ENCODE measurements at places on chromosomes 7 and 10. TPM values are rescaled to one million over a fixed set of nuclear protein-coding genes. Genes with fewer than 3 reads are reported as not detected.

- H3K27ac ChIP-seq: no peak overlapping the region
- no peaks in the 10 kb centered on the region for H3K4me1 ChIP-seq
- H3K36me3 ChIP-seq: no peaks in the 10 kb centered on the region
- H3K4me3 ChIP-seq: no peak overlapping the region
Observed at GRCh38 chr10:11048707-11049278, 31.1 kb downstream of the CELF2 start.

DNA sequence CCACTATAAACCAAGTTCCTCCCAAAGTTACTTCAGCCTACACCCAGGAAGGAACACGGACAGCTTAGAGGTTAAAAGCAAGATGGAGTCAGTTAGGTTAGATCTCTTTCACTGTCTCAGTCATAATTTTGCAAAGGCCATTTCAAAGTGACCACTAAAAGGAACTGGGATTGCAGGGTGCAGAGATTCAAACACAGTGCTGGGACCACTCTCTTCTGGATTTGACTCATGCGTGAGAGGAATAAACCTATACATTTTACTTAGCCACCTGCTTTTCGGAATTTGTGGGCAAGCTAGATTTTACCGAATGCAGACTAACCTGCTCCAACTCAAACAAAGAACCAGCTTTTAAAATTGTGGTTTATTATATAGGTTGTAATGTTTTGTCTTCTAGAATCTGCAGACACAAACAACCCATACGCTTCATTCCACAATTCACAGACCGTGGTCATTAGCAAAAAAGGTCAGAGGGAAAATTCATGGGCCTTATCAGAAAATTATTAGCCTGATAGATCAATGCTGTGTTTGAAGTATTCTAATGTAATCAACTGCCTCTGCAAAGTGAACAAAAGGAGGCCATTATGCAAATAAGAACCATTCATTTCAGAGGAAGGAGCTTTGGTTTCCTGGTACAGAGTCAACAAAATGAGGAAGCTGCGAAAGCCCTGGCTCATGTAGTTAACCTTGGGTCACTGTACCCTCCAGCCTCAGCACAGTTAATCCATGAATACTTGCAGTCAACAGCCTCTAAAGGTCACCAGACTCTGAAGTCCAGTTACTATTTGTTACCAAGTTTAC is 342.7 kb upstream of the KLF6 start:
- peak overlapping the region; percentile 78 for H3K27ac ChIP-seq
- H3K27me3 ChIP-seq: no peaks in the 10 kb centered on the region
- DNase-seq: no peak
- peaks cover 27% of the 10 kb centered on the region for H3K4me1 ChIP-seq

Gene CRTAC1
- total RNA-seq: not detected

Gene CRCP
- 28.3 TPM for total RNA-seq

Gene SOSTDC1
- not detected for total RNA-seq

GRCh38 chr7:410395-410910 is 109.2 kb downstream of the PDGFA start:
- no peak overlapping the region for H3K4me3 ChIP-seq
- H3K27me3 ChIP-seq: no peaks in the 10 kb centered on the region
- DNase-seq: no peak
- H3K36me3 ChIP-seq: no peaks in the 10 kb centered on the region
- H3K4me1 ChIP-seq: no peaks in the 10 kb centered on the region

Gene VAX1
- not detected for total RNA-seq

DNA sequence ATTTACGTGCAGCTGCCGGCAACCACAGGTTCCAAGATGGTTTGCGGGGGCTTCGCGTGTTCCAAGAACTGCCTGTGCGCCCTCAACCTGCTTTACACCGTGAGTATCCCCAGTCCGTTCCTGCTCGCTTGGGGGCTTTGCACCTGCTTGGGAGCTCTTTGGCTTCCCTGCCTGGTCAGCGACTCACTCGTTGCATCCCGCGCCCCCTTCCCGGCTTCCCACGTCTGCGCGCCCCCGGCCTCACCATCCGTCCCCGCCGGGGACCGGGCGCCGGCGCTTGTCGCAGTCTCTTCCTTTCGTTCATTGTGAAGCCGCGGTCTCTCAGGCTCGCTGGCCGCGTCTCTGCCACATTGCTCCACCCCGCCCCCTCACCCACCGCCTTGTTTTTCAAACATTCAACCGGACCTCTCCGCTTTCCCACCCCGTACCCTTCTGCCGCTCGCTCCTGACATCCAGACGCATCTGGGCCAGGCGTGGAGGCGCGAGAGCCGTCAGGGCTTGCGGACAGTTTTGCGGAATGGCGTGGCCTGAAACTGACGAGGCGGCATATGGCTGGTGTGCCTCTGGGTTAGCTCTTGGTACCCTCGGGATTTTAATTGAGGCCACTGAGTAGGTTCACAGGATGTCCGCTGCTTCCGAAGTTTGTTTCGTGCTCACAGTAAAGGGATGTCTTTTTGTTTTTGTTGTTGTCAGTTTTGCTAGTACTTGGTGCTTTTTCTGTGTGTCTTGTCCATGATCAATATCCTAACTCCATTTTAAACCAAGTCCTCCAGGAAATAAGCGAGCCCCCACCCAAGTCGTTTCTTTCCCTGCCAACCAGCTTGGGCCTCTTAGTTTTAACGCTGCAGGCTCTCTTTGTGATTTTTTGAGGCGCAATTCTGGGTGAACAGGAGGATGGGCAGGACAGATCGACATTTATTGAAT is 639 bp downstream of the TSPAN13 start:
- H3K27ac ChIP-seq: no peak overlapping the region

GRCh38 chr7:25812086-25812850 is 339.7 kb upstream of the NFE2L3 start:
- H3K27me3 ChIP-seq: peaks cover 15% of the 10 kb centered on the region
- H3K4me1 ChIP-seq: no peaks in the 10 kb centered on the region
- H3K36me3 ChIP-seq: no peaks in the 10 kb centered on the region
- no peak overlapping the region for H3K4me3 ChIP-seq
- H3K27ac ChIP-seq: no peak overlapping the region

Gene SCART1
- total RNA-seq: 4.8 TPM

Gene GNGT1
- total RNA-seq: not detected

- no peak overlapping the region for H3K27ac ChIP-seq
- H3K4me3 ChIP-seq: no peak overlapping the region
- H3K36me3 ChIP-seq: peaks cover 10% of the 10 kb centered on the region
- no peaks in the 10 kb centered on the region for H3K27me3 ChIP-seq
Observed at GRCh38 chr7:144830024-144830785, 5.6 kb downstream of the TPK1 start.

GRCh38 chr10:101225846-101226421 is 3.3 kb downstream of the LBX1 start:
- H3K4me3 ChIP-seq: no peak overlapping the region
- H3K27ac ChIP-seq: no peak overlapping the region
- peaks cover 80% of the 10 kb centered on the region for H3K27me3 ChIP-seq
- peaks cover 28% of the 10 kb centered on the region for H3K4me1 ChIP-seq
- DNase-seq: no peak

GRCh38 chr10:14360961-14361360 is 30.2 kb upstream of the FRMD4A start:
- no peaks in the 10 kb centered on the region for H3K36me3 ChIP-seq
- H3K27me3 ChIP-seq: peaks cover 24% of the 10 kb centered on the region
- no peaks in the 10 kb centered on the region for H3K4me1 ChIP-seq
- H3K4me3 ChIP-seq: no peak overlapping the region
- DNase-seq: no peak

Gene UMAD1
- 14.2 TPM for total RNA-seq

GRCh38 chr7:6250364-6250833 is 22.0 kb downstream of the CYTH3 start:
- peaks cover 68% of the 10 kb centered on the region for H3K27me3 ChIP-seq
- no peaks in the 10 kb centered on the region for H3K36me3 ChIP-seq
- no peak overlapping the region for H3K4me3 ChIP-seq
- no peak overlapping the region for H3K27ac ChIP-seq
- peak; percentile 57 for DNase-seq

GRCh38 chr7:33742521-33742920 is 162.8 kb upstream of the BMPER start:
- no peaks in the 10 kb centered on the region for H3K27me3 ChIP-seq
- no peaks in the 10 kb centered on the region for H3K36me3 ChIP-seq
- no peak for DNase-seq
- no peak overlapping the region for H3K4me3 ChIP-seq

Gene PRTFDC1
- total RNA-seq: 2.9 TPM

Gene SPDYE1
- not detected for total RNA-seq

Gene BICC1
- total RNA-seq: not detected

Gene CTNNA3
- not detected for total RNA-seq

DNA sequence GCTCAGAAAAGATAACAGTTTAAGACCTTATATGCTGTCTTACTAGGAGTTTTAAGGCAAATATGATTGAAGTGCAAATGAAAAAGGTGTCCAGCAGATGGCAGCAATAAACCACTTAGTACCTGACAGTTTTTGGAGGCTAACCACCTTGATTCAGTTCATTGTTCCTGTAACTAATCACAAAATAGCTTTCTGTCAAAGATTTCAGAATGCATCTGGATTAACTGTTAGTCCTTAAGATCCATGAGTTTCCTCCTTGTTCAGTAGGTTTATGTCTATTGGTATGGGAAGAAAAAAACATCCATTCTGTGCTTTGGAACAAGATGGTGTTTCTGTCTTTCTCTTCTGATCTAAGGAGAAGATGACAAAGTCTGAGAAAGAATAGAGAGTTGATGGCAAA is 46.6 kb downstream of the CCSER2 start:
- peaks cover 31% of the 10 kb centered on the region for H3K4me1 ChIP-seq
- DNase-seq: no peak

DNA sequence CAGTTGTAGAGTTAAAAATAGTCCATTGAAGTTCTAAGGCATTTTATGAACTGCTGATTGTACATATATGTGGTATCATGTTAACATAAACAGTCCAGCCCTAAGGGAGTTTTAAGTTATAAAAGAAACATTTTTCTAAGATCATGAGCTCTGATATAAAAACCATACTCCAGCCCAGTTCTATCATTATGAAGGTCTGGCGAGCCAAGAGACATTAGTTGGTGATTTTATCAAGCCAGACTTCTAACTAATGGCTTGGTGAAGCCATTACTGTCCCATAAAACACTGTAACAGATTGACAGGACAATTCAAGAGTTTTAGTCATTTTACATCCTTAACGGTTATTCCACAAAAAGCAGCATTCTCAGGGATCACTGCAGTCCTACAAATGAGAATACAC is 221.6 kb downstream of the RNLS start:
- H3K27me3 ChIP-seq: no peaks in the 10 kb centered on the region
- no peaks in the 10 kb centered on the region for H3K4me1 ChIP-seq
- H3K4me3 ChIP-seq: no peak overlapping the region
- H3K27ac ChIP-seq: no peak overlapping the region
- DNase-seq: no peak

Gene FXYD4
- total RNA-seq: not detected

GRCh38 chr10:92024700-92025099 is 101.1 kb downstream of the BTAF1 start:
- H3K36me3 ChIP-seq: peaks cover 42% of the 10 kb centered on the region
- no peaks in the 10 kb centered on the region for H3K27me3 ChIP-seq
- H3K27ac ChIP-seq: no peak overlapping the region
- no peaks in the 10 kb centered on the region for H3K4me1 ChIP-seq
- H3K4me3 ChIP-seq: no peak overlapping the region

Gene ELN
- not detected for total RNA-seq

GRCh38 chr7:32037650-32038198 is 32.5 kb downstream of the PDE1C start:
- no peak for DNase-seq
- no peaks in the 10 kb centered on the region for H3K36me3 ChIP-seq
- H3K27ac ChIP-seq: no peak overlapping the region

DNA sequence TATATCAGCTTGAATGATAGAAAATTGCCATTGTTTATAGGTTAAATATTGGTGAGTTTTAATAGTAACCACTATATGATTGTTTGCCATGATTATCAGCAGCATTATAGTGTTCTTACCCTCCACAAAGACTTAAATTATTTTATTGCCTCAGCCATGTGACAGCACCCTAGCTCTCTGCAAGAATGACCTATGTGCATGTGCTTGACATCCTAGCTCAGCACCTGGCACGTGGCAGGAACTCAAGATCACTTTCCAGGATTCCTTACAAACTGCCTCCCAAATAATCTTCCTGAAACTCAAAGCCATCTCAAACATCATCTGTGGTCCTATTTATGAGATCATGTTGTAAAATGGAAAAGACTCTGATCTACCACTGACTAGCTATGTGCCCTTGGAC is 68.1 kb upstream of the ANKRD30A start:
- no peaks in the 10 kb centered on the region for H3K4me1 ChIP-seq
- H3K4me3 ChIP-seq: no peak overlapping the region
- no peak for DNase-seq
- no peaks in the 10 kb centered on the region for H3K27me3 ChIP-seq
- H3K27ac ChIP-seq: no peak overlapping the region

Gene TSPAN15
- 2.5 TPM for total RNA-seq

GRCh38 chr10:73406846-73407245 is 7.0 kb downstream of the ANXA7 start:
- no peak overlapping the region for H3K27ac ChIP-seq
- DNase-seq: no peak
- H3K27me3 ChIP-seq: no peaks in the 10 kb centered on the region
- H3K36me3 ChIP-seq: peaks cover 31% of the 10 kb centered on the region

- H3K27me3 ChIP-seq: peaks cover 13% of the 10 kb centered on the region
- DNase-seq: no peak
- no peaks in the 10 kb centered on the region for H3K36me3 ChIP-seq
- H3K4me1 ChIP-seq: peaks cover 4% of the 10 kb centered on the region
Observed at GRCh38 chr10:14822879-14823755, 14.7 kb downstream of the CDNF start.

DNA sequence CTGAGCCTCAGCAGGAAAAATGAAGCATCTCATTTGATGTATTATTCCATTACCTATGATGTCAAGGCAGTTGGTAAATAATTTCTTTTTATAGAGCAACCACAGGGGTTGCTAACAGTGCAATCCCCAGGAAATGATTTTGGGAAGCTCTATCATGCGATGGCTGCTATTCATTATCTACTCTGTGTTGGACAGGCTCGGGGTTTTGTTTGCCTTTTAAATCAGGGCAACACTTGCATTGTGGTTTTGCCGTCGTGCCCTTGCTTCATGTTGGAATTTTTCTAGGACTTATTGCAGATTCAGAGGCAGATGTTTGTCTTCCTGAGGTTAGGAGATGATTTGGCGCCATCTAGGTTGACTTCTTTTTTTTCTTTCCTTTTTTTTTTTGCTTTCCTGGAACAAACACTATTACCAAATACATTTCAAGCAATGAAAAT is 128.4 kb downstream of the BICC1 start:
- no peak overlapping the region for H3K27ac ChIP-seq
- H3K4me3 ChIP-seq: no peak overlapping the region
- no peaks in the 10 kb centered on the region for H3K4me1 ChIP-seq
- H3K27me3 ChIP-seq: no peaks in the 10 kb centered on the region
- no peaks in the 10 kb centered on the region for H3K36me3 ChIP-seq

Gene MRLN
- total RNA-seq: not detected

DNA sequence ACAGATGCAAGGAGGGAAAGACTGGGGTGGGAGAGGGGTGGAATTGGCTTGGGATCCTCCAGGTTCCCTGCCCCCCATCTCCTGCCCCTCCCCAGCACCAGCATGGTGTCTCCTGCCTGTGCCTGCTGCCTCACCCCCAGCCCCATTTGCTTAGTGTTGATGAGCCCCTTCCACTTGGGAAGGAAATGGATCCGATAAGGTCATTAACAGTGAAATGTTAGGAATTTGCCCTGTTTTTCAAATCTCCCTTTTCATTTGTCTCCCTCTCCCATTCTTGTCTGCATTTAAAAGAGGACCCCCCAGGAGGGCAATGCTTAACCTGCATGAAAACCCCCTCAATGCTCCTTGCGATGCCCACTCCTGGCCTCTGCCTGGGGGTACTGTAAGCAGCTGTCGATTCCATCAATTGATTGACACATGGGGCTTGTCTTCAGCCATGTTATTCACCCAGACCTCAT is 51.5 kb downstream of the HK1 start:
- peaks cover 43% of the 10 kb centered on the region for H3K4me1 ChIP-seq
- H3K27ac ChIP-seq: no peak overlapping the region
- no peak for DNase-seq
- no peaks in the 10 kb centered on the region for H3K27me3 ChIP-seq
- H3K36me3 ChIP-seq: peaks cover 13% of the 10 kb centered on the region
- no peak overlapping the region for H3K4me3 ChIP-seq

Gene TRPV5
- not detected for total RNA-seq
